ENCODE measurements at places on chromosomes 11 and 22. TPM values are rescaled to one million over a fixed set of nuclear protein-coding genes. Genes with fewer than 3 reads are reported as not detected.

GRCh38 chr11:134995741-134996140 is 583.7 kb upstream of the B3GAT1 start:
- H3K4me3 ChIP-seq, result no peak overlapping the region
- no peaks in the 10 kb centered on the region for H3K27me3 ChIP-seq
- H3K36me3 ChIP-seq, result no peaks in the 10 kb centered on the region
- no peak for DNase-seq

DNA sequence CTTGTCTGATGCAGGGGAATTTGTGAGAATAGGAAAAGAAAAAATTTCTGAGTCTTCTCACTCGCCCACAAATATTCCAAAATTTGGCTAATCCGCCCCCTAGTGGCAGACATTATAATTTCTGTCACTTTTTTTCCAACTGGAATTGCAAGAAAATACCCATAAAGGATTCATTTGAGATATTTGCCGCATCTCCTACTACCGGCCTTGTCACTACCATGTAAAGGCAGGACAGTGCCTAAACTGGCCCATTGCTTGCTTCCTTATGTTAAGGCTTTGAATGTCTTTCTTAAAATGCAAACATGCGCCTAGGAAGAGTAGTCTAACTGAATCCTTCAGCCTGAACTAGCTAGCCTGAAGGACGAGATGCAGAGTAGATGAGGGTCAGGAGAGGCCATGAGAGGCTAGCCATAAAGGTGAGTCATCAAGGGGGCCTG is 9.3 kb upstream of the CEP295 start:
- H3K4me1 ChIP-seq, result no peaks in the 10 kb centered on the region
- H3K36me3 ChIP-seq, result no peaks in the 10 kb centered on the region

The OR10D3 gene
- not detected for total RNA-seq

DNA sequence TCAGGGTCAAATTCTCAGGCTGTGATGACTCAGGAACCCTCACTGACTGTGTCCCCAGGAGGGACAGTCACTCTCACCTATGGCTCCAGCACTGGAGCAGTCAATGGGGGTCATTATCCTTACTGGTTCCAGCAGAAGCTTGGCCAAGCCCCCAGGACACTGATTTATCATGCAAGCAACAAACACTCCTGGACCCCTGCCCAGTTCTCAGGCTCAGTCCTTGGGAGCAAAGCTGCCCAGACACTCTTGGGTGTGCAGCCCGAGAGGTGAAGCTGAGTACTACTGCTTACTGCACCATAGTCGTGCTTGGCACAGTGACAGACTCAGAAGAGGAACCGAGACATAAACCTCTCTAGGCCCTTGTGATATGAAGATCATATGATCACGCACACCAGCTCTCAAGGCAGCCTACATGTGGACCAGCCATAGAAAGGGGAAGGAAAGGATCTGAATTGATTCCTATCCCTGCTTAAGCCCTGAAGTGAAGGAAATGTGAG is 58.2 kb downstream of the ZNF280B start:
- H3K27me3 ChIP-seq, result no peaks in the 10 kb centered on the region
- no peak overlapping the region for H3K4me3 ChIP-seq
- no peak overlapping the region for H3K27ac ChIP-seq
- H3K36me3 ChIP-seq, result no peaks in the 10 kb centered on the region

DNA sequence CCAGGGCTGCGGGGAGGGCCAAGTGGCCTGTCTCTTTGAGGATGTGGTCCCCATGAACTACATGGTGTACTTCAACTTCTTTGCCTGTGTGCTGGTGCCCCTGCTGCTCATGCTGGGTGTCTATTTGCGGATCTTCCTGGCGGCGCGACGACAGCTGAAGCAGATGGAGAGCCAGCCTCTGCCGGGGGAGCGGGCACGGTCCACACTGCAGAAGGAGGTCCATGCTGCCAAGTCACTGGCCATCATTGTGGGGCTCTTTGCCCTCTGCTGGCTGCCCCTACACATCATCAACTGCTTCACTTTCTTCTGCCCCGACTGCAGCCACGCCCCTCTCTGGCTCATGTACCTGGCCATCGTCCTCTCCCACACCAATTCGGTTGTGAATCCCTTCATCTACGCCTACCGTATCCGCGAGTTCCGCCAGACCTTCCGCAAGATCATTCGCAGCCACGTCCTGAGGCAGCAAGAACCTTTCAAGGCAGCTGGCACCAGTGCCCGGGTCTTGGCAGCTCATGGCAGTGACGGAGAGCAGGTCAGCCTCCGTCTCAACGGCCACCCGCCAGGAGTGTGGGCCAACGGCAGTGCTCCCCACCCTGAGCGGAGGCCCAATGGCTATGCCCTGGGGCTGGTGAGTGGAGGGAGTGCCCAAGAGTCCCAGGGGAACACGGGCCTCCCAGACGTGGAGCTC is 13.5 kb downstream of the ADORA2A start:
- DNase-seq, result peak; percentile 79
- no peaks in the 10 kb centered on the region for H3K27me3 ChIP-seq
- H3K4me1 ChIP-seq, result no peaks in the 10 kb centered on the region
- no peaks in the 10 kb centered on the region for H3K36me3 ChIP-seq
- no peak overlapping the region for H3K27ac ChIP-seq
